NCI-H1694 (cell line): ENCODE measurements at places on chromosomes 1 and 21.

- DNase-seq = no peak
These were observed 5.4 kb downstream of the HMGN2 start for GRCh38 chr1:26477446-26478152.

DNA sequence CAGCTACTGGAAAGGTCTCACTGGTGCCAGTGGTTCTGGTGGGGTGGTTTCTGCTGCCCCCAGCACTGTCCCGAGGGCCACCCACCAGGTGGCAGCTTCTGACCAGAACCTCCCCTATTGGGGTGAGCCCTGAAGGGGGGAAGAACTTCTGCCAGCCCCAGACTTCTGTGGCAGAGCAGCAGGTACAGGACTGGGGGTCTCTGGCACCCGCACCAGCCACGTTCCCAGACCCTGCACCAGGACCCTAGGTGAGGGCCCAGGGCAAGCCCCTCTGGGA is 1.6 kb downstream of the PUSL1 start:
- no peak for DNase-seq

DNA sequence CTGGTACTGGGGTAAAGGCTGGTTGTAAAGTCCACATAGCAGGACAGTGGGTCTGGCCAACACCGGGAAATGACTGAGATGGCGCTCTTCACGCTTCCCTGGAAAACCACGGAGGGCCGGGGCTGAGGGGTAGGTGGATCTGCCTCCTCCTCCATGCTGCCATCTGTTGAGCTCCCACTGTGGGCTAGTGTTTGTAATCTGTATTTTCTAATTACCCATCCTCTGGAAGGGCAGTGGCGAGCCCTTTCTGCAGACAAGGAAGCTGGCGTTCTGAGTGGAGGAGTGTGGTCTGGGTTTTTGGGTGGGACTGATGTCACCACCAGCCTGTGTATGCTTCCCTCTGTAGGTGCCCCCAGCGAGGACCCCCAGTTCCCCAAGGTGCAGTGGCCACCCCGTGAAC is 34.1 kb upstream of the LHX4 start:
- no peak for DNase-seq

GRCh38 chr1:206472886-206473285 is 2.6 kb downstream of the IKBKE start:
- DNase-seq = no peak

GRCh38 chr1:110588991-110589390 is 17.2 kb downstream of the KCNA2 start:
- no peak for DNase-seq
